ENCODE measurements at places on chromosomes 6 and 20.

GRCh38 chr6:58113960-58114359 is 796.5 kb downstream of the PRIM2 start:
- DNase-seq, result no peak

GRCh38 chr6:161068321-161068741 is 76.8 kb downstream of the MAP3K4 start:
- no peak for DNase-seq

GRCh38 chr20:51801122-51801822 is 1.0 kb downstream of the SALL4 start:
- no peak for DNase-seq

GRCh38 chr20:24773168-24773567 is 175.9 kb upstream of the CST7 start:
- no peak for DNase-seq

GRCh38 chr6:14211562-14211942 is 94.0 kb downstream of the CD83 start:
- DNase-seq, result peak; percentile 16

- no peak for DNase-seq
These were observed 111.8 kb downstream of the MAP7 start for GRCh38 chr6:136438441-136438840.

GRCh38 chr20:55095745-55096400 is 620.5 kb downstream of the DOK5 start:
- no peak for DNase-seq

GRCh38 chr6:4511641-4512020 is 264.6 kb upstream of the CDYL start:
- DNase-seq, result no peak

DNA sequence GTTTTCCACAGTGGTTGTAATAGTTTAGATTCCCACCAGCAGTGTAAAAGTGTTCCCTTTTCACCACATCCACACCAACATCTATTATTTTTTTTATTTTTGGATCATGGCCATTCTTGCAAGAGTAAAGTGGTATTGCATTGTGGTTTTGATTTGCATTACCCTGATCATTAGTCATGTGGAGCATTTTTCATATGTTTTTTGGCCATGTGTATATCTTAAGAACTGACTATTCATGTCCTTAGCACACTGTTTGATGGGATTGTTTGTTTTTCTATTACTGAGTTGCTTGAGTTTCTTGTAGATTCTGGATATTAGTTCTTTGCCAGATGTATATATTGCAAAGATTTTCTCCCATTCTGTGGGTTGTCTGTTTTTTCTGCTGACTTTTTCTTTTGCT is 820.1 kb downstream of the TENT5A start:
- DNase-seq, result no peak

DNA sequence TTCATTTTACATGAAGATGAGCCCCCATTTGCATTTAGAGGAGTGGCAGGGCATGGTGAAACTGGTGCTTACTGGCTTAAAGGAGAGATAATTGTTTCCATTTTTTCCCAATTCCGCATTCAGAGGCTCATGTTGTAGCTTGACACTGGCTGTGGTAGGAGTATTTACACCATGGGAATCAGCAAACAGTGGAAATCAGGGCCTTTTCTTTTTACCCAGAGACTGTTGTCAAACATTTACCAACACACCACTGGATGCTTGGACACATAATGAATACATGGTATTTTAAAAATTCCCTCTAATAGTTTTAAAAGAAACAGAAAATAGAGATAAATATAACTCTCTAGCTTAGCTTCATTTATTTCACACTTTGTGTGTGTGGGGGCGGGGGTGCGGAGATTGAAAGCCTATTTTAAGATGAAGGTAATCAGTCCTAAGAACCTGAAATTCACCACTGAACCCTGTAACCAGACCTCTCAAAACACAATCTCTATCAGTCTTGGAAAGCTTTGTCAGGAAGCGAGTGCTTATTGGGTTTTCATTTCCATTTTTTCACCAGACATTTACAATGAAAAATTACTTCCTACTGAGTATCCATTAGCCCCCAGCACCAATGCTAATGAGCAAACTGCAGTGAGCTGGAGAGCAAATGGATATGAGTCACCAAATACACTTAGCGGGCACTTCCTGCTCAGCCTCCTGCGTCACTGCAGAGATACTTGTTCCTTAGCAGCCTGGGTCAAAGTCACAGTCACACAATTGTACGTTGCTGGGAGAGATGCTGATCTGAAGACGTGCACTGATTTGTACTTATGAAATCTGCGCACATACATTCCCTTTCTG is 532.0 kb downstream of the BCKDHB start:
- DNase-seq, result no peak

DNA sequence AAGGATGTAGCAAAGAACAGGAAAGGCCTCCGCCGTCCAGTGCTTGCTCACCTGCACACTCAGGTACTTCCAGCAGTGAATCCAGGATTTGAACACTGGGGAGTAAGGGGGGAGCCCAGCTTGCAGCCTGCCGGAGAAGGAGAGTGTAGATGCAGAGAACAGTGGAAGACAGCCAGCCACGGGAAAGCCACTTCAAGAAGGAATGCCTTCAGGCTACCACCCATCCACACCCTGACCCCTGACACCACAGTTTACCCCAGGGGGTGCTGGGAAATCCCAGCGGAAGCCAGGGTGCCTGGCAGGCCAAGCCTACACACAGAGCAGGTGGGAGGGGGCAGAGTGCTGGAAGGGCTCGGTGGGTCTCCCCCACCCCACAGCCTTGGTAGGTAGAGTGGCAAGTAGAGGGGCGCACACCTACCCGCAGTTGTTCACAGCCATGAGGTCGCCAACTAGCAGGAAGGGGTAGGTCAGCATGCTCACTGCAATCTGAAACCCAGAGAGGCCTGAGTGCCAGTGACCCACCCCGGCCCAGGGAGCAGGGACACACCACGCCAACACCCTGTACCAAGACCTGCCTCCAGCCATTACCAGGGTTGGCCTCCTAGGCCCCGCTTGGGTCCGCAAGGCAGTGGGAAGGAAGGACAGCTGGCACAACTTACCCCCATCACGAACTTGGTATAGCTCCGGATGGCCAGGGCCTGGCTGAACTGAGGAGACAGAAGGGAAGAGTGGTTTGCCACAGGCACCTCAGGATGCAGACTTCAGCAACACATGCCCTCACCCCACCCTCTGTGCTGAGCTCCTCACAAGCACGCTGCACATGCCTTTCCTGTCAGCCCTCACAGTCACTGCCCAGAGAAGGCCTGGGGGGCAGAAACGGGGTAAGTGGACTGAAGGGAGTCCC is 15.7 kb downstream of the PI16 start:
- no peak for DNase-seq

DNA sequence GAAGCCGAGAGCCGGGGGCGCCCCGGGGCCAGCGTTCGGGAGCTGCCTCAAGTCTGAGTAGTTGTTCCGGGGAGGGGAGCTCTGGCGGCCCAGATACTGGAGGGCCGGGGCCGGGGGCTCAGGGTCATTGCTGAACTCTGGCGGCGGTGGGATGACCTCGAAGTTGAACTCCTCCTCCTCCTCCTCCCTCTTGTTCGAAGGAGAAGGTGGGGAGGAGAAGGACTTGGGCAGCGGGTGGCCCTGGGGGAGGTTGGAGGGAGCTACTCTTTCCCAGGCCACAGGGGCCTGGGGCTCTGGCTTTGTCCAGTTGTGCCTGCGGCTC is 37.7 kb downstream of the C6orf132 start:
- no peak for DNase-seq

DNA sequence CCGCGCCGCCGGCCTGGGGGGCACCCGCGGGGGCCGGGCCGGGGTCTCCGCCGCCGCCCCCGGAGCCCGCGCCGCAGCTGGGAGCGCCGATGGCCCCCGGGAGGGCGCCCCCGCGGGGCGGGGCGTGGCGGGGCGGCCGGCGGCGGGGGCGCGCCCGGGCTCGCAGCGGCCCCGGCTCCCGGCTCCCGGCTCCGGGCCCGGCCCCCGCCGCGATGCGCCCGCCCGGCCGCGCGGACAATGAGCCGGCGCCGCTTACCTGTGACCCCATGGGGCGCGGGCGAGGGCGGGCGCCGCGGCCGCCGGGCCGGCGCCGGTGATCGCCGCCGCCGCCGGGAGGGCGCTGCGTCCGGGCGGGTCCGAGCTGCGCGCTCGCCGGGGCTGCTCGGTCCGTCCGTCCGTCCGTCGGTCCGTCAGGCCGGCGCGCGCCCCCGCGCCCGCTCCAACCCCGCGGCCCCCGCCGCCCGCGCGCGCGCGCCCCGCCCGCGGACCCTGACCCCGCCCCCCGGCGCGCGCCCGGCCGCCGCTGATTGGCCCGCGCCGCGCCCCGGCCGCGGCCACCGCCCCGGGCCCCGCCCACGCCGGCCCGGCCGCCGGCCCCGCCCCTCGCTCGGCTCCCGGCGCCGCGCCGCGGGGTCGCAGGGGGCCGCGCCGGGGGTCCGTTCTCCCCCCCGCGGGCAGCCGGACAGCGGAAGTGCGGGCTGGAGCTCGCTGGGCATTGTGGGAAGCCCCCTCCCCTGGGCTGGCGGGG is at the start of gene ZBTB46:
Gene ZBTB46 (minus strand): TSS at position 424 of the 748 bp plus-strand sequence. CDS start 40,507 bp downstream, outside the sequence.
- DNase-seq, result no peak

GRCh38 chr20:14717134-14717999 is 380.0 kb upstream of the FLRT3 start:
- no peak for DNase-seq

DNA sequence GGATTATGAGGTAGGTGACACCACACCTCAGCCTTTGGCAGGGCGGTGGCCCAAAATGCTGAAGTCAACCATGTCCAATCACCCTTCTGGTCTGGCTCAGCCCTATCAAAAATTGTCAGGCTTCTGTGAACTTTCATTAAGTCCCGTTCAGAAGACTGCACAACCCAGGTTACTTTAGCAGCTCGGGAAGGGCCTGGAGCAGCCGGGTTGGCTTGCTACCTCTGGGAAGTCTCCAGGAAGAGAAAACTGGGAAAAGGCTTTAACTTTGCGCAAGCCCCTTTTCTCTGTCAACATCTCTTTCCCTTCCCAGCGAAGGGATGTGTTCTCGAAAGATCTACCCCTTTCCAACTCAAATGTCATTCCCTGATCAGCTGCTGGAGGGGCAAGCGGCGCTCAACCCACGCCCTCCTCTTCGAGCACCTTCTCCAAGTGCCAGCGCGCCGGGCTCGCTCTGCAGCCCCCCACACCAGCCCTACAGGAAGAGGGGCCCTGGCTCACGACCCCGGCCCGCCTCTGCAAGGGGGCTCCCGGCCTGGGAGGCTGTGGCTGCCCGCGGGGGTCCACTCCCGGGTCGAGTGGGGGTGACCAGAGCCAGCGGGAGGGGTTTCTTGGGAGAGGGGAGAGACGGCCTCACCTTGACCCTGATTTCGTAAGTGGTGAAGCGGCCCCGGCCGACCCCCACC is 573 bp downstream of the SNX3 start:
- DNase-seq, result no peak

GRCh38 chr6:28399350-28400121 is at the start of gene ZSCAN12:
TSS of gene ZSCAN12 (minus strand) at chr6:28399747. CDS start at chr6:28398405, 1,342 bp downstream.
- peak; percentile 91 for DNase-seq

DNA sequence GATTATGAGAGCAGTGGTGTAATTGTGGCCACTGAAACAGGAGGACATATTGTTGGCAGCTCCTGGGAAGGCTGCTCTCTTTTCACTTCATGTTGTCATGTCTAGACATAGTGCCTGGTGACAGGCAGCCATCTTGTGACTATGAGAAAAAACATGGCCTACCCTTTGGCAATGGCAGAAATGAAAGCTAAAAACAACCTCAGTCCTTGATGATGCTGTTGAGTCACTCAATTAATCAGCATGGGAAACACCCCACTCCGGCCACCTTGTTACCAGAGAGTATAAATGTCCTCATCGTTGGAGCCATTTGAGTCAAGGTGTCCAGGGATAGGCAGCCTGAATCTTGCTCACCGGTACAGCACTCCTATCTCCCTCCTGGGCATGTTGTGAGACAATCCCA is 31.2 kb upstream of the HMGA1 start:
- no peak for DNase-seq

DNA sequence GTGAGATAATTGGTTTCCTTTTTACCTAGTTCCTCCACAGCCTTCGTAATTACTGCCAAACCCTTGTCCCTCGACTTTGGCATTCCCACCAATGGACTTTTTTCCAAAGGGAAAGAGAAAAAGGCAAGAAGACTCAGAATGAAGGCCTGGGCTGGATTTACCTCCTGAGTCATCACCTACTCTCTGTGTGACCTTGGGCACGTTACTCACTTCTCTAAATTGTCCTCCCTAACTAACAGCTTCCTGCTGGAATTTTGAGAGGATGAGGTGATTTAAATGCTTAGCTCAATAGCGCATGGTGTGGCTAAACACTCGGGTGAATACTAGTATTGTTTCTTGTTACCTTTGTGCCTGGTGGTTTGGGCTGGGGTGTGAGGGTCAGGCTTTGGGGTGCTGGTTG is 146.6 kb downstream of the DHX35 start:
- DNase-seq, result no peak

DNA sequence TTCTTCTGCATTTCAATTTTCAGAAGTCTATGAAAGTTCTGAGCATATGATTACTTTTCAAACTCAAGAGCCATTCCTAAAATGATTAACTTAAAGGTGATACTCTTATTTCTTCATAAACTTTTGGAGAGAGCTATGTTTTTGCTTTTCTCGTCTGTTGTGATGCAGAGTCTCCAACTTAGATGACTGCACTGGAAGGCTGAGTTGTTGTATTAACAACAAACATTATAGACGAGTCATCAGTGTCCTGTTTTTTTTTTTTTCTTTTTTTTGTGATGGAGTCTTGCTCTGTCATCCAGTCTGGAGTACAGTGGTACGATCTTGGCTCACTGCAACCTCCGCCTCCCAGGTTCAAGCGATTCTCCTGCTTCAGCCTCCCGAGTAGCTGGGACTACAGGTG is 101.9 kb downstream of the CD109 start:
- no peak for DNase-seq

DNA sequence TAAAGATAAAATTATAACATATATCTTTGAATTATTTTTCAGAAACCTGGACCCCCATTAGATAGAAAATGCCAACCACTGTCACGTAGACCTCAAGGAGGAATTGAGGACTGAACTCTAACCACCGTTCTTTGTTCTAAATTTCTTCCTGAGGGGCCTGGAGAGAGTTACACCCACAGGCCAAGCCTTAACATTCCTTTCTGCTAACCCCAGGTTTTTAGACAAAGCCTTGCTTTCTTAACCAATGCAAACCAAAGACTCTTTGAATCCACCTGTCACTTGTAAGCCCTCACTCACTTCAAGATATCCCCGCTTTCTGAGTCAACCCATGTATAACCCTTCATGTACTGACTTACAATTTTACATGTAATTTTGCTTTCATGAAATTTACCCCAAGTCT is 41.0 kb downstream of the SNX14 start:
- DNase-seq, result no peak

DNA sequence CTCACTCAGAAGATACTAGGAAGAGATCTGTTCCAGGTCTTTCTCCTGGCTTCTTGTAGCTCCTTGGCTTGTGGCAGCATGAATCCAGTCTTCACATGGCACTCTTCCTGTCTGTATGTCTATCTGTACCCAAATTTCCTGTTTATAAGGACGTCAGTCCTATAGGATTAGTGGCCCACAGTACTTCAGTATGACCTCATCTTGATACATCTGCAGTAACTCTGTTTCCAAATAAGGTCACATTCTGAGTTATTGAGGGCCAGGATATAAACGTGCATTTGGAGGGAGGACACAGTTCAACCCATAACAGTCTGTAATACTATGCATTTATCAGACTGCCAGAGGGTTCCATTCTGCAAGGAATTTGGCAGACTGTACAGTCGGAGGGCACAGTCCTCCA is 57.6 kb upstream of the DYNLRB1 start:
- no peak for DNase-seq

- DNase-seq, result no peak
These were observed 3.4 kb upstream of the ABHD16B start for GRCh38 chr20:63857764-63858392.

GRCh38 chr6:151389618-151390275 is 1.6 kb downstream of the ZBTB2 start:
- DNase-seq, result no peak
